ENCODE measurements at places on chromosomes 4 and X.

- DNase-seq, result no peak
These were observed 51.4 kb upstream of the HHIP start for GRCh38 chr4:144594471-144594986.

DNA sequence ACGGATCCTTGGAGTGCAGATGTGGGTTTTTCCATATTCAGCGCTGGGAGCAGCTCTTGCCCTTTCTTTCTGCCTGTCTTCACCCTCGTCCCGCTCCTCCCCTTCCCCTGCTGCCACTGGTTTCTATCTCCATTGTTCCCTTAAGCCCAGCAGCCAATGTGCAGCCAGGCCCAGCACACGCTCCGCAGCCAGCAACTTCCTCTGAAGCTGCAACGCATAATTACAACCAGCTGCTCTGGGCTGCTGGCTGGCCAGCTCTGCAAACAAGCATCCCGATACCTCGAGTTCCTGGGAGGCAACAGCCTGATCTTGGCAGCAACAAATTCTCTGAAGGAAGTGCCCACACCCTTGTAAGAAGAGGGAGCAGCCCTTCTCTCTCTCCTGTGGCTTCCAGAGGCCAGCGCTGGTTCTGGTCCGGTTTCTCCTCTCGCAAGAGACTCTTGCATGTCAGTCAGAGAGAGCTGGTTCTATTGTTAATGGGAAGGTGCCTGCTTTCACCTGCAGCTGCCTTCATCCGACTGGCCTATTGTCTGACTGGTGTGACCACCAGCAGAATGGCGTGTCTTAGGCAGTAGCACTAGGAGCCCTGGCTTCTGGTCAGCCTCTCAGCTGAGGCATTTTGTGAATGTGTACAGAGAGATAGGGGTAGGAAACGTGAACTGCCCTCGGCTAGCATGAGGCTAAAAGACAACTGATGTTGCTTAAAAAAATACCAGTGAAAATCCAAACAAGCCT lies 83.8 kb upstream of the MAML3 start:
- DNase-seq, result no peak

GRCh38 chr4:6195602-6196319 lies 4.6 kb downstream of the JAKMIP1 start:
- no peak for DNase-seq

- DNase-seq, result no peak
These were observed 33.0 kb downstream of the GALNTL6 start for GRCh38 chr4:171846232-171846631.

GRCh38 chr4:121824171-121824527 lies 466 bp upstream of the CCNA2 start:
- no peak for DNase-seq

GRCh38 chrX:23729214-23729613 lies 13.9 kb downstream of the ACOT9 start:
- DNase-seq, result no peak

GRCh38 chr4:38823766-38824165 lies 19.2 kb upstream of the TLR1 start:
- no peak for DNase-seq

- no peak for DNase-seq
These were observed 364.6 kb upstream of the NOCT start for GRCh38 chr4:138650929-138651448.

DNA sequence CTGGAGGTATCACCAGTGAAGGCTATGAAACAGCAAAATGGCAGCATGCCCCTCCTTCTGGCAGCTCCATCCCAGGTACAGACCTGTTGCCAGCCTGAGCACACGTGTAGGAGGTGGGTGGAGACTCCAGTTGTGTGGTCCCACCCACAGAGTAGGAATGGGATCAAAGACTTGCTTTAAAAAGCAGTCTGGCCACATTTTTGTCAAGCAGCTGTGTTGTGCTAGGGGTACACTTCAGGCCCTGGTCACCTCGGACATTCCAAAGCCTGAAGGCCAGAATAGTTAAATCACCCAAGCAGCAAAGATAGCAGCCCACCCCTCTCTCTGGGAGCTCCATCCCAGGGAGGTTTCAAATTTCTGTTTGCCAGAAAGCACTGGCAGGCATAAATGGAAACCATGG lies 20.3 kb upstream of the AMBN start:
- DNase-seq, result no peak

GRCh38 chr4:41443340-41444079 lies 94.4 kb upstream of the LIMCH1 start:
- no peak for DNase-seq

- DNase-seq, result no peak
These were observed 144.9 kb downstream of the PJA1 start for GRCh38 chrX:69020316-69020715.

DNA sequence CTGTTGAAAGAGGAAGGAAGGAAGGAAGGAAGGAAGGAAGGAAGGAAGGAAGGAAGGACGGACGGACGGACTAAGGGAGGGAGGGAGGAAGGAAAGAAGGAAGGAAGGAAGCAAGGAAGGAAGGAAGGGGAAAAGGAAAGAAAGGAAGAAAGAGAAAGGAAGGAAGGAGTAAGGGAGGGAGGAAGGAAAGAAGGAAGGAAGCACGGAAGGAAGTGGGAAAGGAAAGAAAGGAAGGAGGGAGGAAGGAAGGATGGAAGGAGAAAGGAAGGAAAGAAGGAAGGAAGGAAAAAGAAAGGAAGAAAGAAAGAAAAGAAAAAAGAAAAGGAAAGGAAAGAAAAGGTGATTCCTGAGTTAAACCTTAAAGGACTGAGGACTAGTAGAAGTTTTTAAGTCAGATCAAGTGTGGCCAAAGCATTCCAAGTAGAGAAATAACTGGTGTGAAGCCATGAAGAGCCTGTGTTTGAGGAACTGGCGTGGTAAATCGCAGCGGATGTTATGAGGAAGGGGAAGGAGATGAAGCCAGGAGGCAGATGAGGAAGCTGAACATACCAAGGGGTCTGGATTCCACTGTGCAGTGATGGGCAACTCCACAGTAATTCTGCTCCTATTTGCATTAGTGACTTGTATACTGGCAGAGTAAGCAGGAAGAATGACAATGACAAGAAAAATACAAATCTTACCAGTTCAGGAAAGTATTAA lies 163.5 kb downstream of the MGST2 start:
- no peak for DNase-seq

GRCh38 chr4:20614816-20615215 lies 85.4 kb upstream of the PACRGL start:
- no peak for DNase-seq

DNA sequence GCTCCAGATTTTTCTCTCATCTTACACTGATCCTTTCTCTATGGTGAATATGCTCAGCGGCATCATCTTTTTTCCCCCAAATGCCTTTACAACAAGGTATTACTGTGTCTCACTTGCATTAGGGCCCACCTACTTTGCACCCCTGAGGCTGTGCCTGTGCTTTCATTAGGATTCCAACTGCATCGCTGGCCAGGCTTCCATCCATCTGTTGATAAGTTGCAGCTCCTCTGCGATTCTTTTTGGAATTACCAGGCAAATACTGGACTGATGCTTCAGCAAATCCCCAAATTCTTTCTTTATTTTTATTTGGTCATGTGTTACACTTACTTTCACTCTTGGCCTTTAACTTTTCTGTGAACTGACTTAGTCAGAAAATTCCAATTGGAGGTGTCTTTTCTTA lies 77.3 kb downstream of the AFF2 start:
- DNase-seq, result no peak

GRCh38 chr4:146346276-146346675 lies 131.9 kb downstream of the REELD1 start:
- DNase-seq, result no peak

GRCh38 chr4:25367004-25367621 lies 9.9 kb upstream of the ANAPC4 start:
- DNase-seq, result no peak
